ENCODE measurements at places on chromosomes 6 and 20.

DNA sequence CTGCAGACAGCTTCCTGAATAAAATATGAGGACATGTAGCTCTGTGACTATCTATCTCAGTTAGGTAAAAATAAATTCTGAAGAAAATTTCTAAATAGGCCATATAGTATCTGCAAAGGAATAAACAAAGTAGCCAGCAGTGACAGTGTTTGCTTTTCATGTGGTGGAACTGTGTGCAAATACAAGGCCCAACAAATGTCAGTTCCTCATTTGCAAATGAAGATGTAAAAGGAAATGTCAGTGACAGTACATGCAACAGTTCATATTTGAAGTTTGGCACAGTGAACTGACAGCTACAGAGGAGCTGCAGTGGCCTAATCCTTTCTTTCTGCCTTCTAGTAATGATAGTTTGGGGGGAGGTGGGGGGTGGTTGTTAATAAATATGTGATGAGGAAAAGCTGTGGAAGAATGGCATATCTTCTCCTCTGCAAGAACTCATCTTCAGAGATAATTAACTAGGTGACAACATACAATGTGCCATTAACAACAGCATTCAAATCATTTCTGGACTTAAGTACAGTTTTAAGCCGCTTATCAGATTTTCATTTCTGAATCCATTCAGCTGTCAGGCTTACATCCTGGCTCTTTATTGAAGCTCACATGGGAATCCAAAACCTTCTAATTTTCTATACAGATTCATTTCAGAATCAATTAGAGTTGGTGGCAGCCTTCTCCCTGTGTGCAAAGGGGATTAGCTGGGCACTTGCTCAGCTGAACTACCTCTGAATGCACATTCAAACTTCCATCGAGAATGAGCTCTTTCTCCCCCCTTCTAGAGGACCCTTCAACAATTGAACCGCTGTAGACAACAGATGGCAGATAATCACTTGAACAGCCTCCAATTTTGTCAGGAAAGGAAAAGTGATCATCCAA is 1059.0 kb upstream of the EPHA7 start:
- DNase-seq = no peak

GRCh38 chr20:62354811-62355341 is 12.2 kb downstream of the LAMA5 start:
- no peak for DNase-seq

- DNase-seq = peak; percentile 24
These were observed 9.3 kb upstream of the NQO2 start for GRCh38 chr6:2990248-2990931.

- no peak for DNase-seq
These were observed 22.6 kb upstream of the SH3BGRL2 start for GRCh38 chr6:79608334-79609224.

DNA sequence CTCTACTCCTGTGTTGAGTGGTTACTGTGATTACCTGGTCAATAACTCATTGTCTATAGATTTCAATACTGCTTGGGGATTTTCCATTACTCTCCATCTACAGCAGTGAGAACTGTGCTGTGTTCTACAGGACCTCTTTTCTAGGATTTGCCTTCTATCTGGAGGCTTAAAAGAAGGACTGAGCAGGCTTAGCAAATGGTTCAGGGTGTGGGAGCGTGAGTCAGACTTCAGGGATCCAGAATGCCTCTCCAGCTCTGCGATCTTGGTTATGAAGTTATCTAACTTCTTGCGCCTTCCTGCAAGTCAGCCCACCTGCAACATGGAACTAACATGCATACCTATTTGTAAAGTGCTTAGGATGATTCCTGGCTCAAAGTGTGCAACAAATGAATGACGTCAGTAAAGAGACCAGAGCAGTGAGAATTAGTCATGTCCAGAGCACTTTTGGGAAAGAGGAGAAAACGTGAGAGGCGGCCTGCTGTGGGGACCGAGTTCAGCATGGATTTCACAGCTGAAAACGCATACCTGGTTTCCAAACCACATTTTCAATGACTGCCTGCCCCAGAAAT is 610.1 kb upstream of the CDH4 start:
- DNase-seq = no peak

DNA sequence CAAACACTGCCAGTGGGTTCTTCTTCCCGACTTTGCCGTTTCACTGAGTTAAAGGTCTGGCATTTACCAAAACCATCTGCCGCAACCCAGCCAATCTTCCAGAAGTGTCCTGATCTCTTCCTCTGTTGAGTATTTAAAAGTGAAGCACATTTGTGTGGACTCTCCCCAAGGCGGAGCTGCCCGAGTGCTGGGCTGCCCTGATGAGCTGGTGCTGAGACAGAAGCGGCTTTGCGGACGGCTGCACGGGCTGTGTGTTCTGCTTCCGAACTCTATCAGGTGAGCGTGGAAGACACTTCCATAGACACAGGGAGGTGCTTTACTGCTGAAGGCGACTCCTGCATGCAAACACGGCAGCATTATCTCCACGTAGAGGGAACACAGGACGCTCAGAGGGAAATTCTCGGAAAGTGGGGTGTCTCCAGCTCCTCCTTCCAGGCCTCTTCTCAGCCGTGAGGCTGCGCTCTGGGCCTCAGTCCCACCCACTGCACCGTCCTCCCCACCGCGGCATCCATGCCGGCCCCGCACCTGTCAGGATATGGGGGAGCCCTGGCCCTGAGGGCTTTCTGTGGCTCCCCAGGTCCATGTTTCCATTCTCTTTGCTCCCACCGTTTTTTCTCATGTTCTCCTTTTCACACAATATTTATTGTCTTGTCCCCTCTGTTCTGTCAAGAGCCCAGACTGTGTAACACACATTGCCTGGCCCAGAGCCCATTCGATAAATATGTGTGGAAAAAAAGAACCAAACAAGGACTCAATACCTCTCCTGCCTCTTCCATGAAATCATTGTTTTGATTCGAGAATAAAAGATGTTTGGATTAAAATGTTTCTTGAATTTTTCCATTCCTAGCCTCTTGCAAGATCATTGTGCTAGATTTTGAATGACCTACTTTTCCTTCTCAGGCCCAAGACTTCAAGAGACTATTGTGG is 205.1 kb downstream of the DLL1 start:
- DNase-seq = no peak

All from activated CD8-positive, alpha-beta T cell treated with anti-CD3 and anti-CD28 coated beads for 36 hours (primary cell).